Left cardiac atrium (tissue), 4 donors: ENCODE measurements at places on chromosomes 4 and X. TPM values are rescaled to one million over a fixed set of nuclear protein-coding genes. Genes with fewer than 3 reads are reported as not detected.
A peak's percentile ranks its signal among the peaks of the same experiment; 100 is the strongest.

DNA sequence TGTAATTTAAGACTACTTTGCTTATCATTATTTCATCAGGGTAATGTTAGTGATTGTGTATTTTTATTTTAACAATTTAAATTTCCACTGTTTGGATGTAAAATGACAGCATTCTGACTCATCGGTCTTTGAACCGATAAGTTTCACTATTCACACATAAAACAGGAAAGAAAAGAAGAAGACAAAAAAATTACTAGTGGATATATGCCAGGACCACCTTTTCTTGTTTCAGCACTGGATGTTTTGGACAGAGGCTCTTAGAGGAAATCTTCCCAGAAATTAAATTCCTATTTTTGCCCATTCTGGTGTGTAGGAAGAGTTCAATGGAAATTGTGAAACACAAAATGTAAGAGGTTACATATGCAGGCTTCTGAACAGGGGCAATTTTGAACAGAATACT lies 57.4 kb downstream of the VEGFC start:
- no peak for DNase-seq

DNA sequence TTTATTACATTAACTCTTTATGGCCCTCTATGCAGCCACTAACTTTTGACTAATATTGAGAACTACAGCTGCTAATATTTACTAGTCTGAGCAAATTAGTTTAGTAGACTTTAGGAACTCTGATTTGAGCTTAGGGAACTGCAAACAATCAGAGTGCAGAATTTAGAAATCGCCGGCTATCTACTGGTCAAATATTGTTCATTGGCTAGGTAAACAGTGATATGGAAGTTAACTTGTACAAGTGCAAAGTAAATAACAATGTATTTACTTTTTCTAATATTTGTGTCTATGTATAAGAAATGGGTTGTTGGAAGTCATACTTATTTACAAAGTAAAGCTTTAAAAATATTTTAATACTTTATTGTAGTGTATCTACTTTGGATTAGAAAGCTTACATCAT lies 279.6 kb downstream of the CFAP299 start:
- DNase-seq = no peak

MAGEB10 gene
- total RNA-seq = not detected

SMC1A gene
- total RNA-seq = 42.8 TPM

TMEM154 gene
- total RNA-seq = 4.4 TPM

GDPD2 gene
- not detected for total RNA-seq

SUPT20HL2 gene
- not detected for total RNA-seq

GRCh38 chrX:71996826-71997225 lies 86.2 kb downstream of the NHSL2 start:
- peak; percentile 75 for DNase-seq

DNA sequence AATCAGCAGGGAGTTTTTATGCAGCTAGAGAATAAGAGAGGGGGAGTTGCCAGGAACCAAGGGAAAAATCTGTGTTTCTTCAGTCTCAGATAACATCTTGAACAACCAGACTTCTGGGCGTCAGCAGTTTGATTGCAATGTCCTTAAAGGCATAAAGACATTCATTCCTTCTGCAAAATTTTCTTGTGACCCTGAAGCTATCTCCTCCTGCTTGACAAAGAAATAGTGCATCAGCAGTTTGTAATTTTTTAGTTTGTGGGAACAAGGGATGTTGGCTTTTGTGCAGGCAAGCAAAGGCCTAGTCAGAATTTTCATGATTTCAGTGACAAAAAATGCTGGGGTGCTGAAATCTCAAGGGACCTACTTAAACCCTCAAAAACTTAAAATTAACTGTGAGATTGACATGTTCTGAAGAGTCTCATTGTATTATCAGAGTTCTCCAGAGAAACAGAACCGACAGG lies 125.8 kb upstream of the UNC5C start:
- no peak for DNase-seq

- DNase-seq = no peak
These were observed 52.9 kb upstream of the VEGFC start for GRCh38 chr4:176845636-176846035.

DNA sequence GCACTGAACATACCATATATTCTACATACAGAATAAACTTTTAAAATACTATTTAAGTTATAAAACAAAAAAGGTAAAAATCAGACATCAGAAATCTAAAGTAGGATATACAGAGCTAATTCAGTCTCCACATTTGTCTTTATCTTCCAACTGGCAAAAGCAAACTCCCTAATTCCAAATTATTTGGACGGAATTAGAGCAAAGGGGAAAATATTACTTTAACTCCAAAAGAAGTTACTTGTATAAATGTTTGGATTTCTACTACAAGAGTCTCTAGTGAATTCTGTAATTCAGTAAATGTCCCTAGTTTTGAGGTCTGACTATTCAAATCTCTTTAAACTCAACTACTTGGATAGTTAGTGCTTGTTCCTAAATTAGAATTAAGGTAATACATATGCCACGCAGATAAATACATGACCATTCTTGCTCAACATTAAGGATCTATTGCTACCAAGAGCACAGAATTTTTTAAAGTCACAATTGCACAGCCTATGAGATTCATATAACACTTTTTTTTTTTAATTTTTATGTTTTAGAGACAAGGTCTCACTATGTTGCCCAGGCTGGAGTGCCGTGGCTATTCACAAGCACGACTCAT lies 7.3 kb downstream of the ZNF280C start:
- DNase-seq = no peak

CFAP97 gene
- 25.9 TPM for total RNA-seq

DNA sequence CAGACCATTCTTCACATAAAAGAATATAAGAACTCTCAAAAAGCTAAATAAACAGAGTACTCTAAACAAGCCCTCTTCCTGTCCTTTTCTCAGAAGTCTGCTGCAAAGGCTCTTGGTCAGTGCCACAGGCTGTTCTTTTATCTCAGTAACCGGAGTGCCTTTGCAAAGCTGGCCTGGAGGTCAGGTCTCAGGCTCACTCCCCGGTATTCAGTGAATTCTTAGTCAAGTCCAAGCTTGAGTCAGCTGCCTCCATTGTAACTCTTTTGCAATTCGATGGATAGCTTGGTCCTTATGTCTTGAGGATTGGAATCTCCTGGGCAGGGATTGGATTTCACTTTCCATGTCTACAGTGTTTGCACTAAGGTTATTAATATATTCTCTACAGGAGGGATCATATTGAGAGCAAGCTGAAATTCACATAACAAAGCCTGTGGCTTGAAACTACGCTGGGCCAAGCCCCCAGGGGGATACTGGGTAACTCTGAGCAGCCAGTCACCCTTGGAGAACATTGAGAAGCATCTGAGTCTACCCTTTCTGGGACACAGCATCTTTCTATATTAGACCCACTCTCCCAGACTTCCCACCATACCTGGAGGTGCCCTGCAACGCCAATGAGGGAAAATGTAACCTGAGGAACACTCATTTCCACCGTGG lies 10.0 kb upstream of the HS6ST2 start:
- DNase-seq = no peak

GRCh38 chr4:88144048-88144447 lies 14.4 kb downstream of the ABCG2 start:
- DNase-seq = no peak

PPARGC1A gene
- 180 TPM for total RNA-seq

DNA sequence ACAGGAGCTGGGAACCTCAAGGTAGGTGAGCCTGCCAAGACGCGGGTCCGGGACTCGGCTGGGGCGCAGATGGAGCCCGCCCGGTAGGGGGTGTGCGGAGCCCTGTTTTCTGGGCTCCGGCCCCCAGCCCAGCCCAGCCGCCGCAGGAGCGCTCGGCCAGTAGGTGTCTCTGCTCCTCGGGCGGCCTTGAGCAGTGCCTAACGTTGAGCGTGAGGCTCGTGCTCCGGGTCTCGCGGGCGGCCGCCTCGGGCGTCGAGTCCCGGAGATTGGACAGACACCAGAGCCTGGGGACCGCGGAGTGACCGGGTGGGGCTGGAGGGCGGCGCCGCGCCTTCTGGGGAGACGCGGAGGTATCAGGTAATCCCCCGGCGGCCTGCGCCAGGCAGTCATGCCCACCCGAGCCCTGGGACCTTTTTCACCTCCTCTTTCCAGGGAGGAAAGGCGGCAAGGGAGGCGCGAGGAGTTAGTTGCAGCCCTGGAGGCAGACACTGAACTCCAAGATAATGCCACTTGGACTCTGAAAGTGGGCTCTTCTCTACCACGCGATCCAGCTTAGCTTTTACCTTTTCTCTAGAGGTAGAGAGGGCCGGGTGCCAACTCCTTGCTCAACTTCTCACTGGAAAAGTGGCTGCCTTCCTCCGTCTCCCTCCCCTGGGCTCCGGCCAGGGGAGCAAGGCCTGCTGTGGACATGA lies 14.5 kb upstream of the FGG start:
- peak; percentile 67 for DNase-seq

HSD17B13 gene
- 0.18 TPM for total RNA-seq

CLCN4 gene
- total RNA-seq = 22.2 TPM

DNA sequence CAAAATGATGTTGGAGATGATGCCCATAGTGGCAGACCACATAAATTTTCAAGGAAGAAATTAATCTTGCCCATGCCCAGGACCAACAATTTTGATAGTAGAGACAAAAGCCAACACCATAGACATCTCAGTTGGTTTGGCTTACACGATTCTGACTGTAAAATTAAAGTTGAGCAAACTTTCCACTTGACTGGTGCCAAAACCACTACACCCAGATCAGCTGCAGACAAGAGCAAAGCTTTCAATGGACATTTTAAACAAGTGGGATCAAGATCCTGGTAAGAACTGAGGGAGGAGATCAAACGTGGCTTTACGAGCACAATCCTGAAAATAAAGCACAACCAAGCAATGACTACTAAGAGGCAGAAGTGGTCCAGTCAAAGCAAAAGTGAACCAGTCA lies 90.7 kb downstream of the PAPSS1 start:
- DNase-seq = no peak

- DNase-seq = no peak
These were observed 263.3 kb upstream of the CLNK start for GRCh38 chr4:10947898-10948297.

GRCh38 chr4:44257461-44257860 lies 191.1 kb downstream of the KCTD8 start:
- no peak for DNase-seq

TMPRSS11D gene
- total RNA-seq = not detected

GPR50 gene
- total RNA-seq = not detected

NEUROG2 gene
- total RNA-seq = not detected

GRCh38 chr4:114385195-114385985 lies 213.2 kb upstream of the UGT8 start:
- no peak for DNase-seq

MGARP gene
- 1.2 TPM for total RNA-seq

DNA sequence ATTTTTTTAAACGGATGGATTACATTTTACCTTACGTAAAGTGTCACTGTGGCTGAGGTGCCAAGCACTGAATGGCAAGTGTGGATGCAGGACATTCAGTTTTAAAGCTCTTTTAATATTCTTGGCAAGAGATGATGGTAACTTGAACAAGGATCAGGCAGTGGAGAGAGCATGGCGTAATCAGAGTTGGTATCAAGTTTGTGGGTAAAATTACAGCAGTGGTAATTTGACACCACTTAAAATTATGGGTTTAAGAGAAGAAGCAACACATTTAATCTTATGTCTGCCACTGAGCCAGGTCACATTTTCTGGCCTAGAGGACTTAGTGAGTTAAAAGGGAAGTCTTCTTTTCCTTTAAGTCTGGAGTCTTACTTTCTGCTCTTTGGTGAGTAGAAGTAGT lies 100.5 kb downstream of the NAA11 start:
- no peak for DNase-seq

- DNase-seq = no peak
These were observed 19.0 kb downstream of the TMEM47 start for GRCh38 chrX:34638116-34638515.

DNA sequence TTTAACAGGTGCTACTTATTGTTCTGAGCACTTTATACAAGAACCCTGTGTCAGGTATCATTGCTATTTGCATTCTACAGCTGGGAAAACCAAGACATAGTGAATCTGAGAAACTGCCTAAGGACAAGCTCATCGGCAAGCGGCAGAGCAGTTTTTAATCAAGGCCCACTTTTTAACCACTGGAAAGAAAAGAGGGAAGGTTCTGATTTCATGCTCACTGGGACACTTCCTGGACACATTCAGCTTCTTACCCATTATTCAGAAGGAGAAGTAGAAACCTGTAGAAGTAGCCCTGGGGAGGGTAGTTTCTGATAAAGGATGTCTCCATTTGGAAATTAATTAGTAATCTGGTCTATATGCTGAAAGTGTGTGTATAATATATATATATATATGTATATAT lies 2.5 kb upstream of the LNX1 start:
- DNase-seq = no peak

DNA sequence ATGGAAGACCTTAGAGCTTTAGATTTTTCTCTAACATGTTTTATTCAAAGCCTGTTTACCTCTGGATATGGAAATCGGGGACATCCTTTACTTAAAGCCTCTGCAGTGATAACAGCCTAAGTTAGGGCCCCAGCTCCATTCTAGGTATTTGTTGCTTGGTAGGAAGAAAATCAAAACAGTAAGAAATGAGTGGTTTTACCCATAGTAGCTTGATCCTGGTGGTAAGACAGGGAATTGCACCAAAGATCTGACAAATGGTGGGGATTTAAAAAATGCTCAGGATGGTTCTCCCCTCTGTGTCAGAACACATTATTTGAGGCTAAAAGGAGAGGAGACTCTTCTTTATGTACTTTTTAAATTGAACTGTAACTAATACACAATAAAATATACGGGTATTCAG lies 52.4 kb downstream of the AFF2 start:
- DNase-seq = no peak

- no peak for DNase-seq
These were observed 292.0 kb upstream of the SMIM31 start for GRCh38 chr4:164461901-164462300.

CT83 gene
- total RNA-seq = not detected

DNA sequence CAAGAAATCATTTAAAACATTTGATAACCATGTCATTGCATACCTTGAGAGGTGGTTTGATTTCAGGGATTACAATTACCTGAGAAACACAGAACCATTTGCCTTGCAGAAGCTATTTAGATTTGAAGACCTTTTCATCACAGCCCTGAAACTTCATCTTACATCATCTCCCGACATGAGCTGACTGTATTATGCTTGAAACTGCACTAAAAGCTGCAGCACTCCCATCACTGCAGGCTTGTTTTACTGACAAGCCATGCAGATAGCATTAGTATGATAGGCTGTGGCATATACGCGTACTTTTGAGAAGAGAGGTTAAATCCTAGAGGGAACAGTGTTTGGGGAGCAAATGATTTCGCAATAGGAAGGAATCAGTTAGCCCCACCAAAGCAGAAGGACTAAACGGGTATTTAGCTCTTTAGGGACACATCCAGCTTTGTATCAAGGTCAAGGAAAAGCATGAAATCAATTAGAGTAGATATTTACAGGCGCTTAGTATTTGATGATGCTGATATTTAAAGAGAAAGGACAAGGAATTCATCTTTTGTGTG lies 133.2 kb upstream of the DIAPH2 start:
- DNase-seq = no peak

- peak; percentile 30 for DNase-seq
These were observed 63.3 kb downstream of the MEPE start for GRCh38 chr4:87895964-87896621.

LUZP4 gene
- total RNA-seq = not detected

DNA sequence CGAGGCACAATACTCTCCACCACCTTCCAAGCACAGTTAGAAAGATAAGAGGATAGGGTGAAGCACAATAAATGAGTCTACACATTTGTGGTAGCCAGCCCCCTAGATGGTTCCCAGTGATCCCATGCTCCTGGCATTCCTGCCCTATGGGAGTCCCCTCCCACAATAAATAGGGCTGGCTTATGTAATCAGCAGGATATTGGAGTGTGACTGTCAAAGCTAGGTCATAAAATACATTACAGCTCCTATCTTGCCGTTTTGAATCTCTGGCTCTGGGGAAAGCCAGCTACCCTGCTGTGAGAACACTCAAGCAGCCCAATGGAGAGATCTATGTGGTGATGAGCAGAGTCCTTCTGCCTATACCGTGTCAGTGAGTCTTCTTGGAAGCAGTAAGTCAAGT lies 198.7 kb upstream of the NOCT start:
- DNase-seq = no peak
